ENCODE measurements at places on chromosomes 2 and 18.

GRCh38 chr18:79318142-79318673 lies 77.5 kb upstream of the NFATC1 start:
- DNase-seq: no peak

DNA sequence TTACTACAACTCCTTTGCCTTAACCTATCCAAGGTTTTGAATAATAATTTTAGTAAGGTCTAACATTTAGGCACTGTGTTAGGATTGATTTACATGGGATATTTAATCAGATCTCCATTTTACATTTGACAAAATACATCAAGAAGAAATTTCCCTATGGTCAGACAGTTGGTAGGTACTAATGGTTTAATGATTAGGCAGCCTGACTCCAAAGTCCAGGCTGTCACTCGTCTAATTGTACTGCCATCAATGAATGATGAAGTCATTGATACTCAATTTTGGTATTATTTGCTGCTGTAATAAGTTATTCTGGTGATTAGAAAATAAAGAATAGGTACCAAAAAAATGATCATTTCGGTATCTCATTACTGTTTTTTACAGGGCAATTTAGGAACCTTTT lies 14.1 kb downstream of the BBS5 start:
- DNase-seq: no peak

- no peak for DNase-seq
These were observed at the start of gene ANTXR1 for GRCh38 chr2:69013142-69013839. TSS of gene ANTXR1 (plus strand) at chr2:69013179. CDS start at chr2:69013500, 321 bp downstream.

DNA sequence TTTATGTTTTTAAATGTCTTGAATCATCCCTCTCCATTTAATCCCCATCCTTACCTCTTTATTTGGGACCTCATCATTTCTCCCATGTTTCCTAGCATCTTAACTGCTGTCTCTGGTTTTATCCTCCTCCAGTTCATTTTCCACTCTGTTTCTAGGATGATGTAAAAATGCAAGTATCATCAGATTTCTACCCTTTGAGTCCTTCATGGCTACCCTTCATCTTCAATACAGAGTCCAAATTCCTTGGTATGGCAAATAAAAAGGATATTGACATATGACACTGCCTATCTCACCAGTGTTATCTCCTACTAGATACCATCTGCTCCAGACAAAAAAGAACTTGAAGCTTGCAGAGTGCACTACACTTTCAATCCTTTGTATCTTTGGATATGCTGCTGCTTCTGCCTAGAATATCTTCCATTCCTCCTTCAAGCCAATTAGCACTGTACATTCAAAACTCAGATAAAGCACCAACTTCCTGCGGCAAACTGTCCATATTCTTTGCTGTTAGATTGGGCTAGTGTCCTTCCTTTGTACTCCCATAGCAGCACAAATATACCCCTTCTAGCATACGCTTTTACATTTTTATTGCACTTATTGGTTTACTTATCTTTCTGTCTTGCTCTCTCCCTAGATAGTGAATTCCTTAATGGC lies 24.6 kb upstream of the TLK1 start:
- DNase-seq: no peak

DNA sequence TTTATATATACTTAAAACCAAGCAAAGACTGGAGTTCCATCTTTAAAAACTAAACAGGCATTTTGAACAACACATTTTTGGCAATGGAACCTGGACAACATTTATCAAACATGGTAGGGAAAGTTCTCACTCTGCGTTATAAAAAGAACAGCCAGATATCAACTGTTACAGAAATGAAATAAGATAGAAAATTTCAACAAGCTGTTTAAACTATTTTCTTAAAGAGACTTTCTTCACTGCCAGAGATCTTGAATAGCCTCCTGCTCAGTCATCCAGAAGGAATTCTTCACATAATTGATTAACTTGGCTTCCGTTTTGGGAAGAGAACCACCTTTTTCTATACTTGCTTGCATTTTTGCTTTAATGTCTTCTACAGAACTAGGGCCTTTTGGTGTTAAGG lies 166.0 kb upstream of the PIK3C3 start:
- no peak for DNase-seq

All from NCI-H774 (cell line).